Activated T-cell treated with anti-CD3 and anti-CD28 coated beads for 24 hours (primary cell): ENCODE measurements at places on chromosomes 3 and 15.

DNA sequence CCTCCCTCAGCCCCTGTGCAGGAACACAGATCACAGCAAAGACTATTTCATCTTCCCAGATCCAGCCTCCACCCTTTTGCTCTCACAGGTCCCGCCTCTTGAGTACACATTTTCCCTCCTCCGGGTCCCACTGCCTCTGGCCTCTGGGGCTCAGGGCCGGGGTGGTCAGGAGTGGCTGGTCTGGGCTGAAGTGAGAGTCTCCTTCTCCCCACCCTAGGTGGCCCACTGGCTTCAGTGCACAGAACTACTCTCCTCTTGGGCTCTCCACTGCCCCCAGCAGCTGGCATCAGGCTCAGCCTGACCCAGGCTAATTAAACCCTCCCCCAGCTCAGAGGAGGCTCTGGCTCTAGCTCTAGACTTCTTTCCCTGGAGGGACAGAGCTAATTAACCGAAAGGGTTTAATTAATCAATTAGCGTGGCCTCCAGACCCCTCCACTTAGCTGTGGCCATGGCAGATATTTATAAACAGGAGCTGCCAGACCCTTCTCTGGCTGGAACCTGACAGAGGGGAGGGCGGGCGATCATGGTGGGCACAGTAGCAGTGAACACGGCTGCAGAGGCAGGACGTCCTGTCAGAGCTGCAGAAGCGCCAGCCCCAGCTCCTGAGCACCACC lies 15.1 kb downstream of the DUSP7 start:
- no peak for DNase-seq

- no peak for DNase-seq
These were observed 654.6 kb downstream of the MECOM start for GRCh38 chr3:169008776-169009358.

DNA sequence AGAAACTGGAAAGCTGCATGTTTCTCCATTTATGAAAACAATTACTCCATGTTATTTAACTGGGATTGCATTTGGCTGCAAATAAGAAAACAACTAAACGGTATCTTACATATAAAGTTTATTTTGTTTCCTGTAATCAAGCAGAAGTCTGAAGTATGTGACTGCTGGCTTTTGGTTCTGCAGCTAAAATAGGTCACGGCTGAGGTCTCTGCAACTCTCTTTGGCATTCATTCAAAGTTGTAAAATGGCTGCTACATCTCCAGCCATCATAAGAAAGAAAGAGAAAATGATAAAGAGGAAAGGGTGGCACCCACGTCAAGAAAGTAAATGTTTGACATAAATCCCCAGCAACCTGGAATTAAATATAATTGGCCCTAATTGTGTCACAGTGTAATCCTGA lies 406.1 kb downstream of the TBC1D5 start:
- no peak for DNase-seq

- no peak for DNase-seq
These were observed 4.3 kb downstream of the MECOM start for GRCh38 chr3:169659096-169659819.

- no peak for DNase-seq
These were observed 6.1 kb downstream of the EPB42 start for GRCh38 chr15:43214592-43215295.

DNA sequence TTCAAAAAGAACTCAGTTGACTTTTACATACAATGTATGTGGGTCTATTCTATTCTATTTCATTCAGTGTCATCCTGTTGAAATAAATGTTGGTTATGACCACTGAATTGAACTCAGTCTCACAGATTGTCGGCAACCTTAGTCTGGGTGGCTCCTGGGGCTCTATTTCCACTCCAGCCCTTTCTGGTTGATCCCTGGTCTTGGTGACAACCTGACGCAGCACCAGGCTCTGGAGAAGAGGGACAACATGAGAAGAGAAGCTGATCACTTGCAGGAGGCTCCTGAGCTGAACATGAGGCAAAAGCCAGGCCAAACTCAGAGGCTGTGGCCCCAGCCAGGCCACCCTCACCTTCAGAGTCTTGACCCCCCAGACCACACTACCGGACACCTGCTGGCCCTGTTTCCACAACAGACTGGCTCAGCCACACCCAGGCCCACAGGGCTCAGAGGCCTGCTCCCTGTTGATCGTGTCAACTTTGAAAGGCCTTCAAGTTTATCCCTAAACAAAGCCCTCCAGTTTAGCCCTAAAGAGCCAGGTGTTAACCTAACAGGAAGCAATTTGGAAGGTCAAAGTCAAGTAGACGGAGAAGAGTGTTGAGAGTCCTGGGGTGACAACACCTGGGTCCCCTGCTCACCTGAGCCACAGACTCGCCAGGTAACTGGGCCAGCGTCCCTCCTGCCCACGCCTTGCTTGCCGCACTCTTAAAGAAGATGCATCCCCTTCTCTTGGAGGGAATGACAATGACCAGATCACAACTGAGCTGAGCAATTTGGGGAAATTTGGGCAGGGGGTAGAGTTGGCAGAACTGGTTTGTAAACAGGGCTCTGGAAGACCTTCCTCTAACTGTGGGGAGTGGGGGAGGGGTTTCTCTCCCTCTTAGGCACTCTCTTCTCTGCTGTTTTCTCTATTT lies 15.4 kb upstream of the MUC20 start:
- DNase-seq, result no peak

DNA sequence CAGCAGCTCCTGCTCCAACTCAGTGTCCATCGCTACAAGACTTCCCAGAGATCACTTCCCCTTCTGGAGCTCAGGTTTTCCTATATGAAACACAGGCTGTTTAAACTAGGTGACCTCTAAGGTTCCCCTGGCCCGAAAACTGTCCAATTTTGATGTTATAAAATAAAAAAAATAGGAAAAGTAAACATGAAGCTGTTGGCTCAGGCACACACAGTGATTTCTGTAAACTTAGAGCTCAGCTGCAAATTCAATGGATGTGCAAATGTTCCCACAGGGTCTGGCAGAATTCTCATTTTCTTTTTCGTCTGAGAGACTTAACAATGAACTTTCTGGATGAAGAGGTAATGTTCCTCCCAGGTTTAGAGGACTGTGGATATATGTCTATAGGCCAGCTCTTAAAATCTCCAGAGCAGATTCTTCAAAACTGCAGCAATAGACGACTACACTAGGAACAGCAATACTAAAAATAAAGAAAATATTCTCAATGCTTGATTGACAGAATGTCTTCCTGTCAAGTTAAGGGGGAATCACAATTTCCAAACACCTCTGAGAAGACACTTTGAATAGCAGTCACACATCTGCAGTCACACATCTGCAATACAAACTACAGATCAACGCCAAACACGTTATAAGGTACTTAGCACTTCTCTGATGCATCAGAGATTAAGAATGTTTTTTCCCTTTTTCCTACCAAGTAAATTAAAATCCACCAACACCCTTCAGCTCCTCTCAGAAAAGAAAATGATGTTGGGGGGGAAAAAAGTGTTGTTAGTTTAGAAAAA lies 2.8 kb downstream of the NUP210 start:
- DNase-seq, result no peak

- no peak for DNase-seq
These were observed 144.5 kb downstream of the FBLN2 start for GRCh38 chr3:13693441-13693840.

DNA sequence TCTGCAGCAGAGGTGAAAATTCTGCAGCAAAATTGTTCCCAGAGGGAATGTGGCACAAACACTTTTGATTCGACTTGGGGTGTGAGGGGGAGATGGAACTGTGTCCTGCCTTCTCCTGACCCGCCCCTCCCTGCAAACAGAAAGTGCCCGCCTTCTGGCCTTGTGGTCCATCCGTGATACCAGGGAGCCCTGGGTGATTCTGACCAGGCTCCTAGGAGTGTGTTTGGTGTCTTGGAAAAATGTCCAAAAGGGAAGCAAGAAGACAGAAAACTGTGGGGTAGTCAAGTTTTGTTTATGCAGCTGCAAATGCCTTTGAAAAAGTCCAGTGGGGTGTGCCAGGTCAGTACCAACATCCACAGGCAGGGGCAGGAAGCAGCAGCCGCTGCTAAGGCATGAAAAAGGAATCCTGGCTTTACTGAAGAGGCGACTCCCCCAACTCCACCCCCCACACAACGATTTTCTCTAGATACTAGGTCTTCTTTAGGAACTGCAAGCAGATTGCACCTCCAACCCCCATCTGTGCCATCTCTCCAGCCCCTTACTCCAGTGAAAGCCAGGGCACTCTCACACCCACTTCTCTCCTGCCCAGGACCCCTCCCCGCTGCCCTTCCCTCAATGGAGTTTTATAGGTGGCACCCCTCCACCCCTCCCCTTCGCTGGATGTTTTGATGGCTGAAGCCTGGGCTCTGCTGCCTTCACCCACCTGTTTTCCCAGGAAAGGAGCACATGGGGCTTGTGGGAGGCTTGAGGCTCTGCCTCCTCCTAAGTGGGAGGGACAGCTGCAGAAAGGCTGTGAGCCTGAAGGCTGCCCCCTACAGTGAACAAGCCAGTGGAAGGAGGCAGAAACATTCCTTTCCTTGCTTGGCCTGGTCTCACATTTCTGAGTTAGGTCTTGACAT lies 82.4 kb upstream of the HERC1 start:
- DNase-seq, result no peak

- DNase-seq, result no peak
These were observed 617.0 kb upstream of the CBLB start for GRCh38 chr3:106485802-106486201.

GRCh38 chr15:68503791-68504680 lies 72.1 kb upstream of the ITGA11 start:
- no peak for DNase-seq

- no peak for DNase-seq
These were observed at the start of gene EFCC1 for GRCh38 chr3:129001101-129001805. TSS of gene EFCC1 (plus strand) at chr3:129001304. CDS start at chr3:129001629, 325 bp downstream.

GRCh38 chr15:70401709-70402108 lies 304.0 kb upstream of the TLE3 start:
- DNase-seq, result no peak

DNA sequence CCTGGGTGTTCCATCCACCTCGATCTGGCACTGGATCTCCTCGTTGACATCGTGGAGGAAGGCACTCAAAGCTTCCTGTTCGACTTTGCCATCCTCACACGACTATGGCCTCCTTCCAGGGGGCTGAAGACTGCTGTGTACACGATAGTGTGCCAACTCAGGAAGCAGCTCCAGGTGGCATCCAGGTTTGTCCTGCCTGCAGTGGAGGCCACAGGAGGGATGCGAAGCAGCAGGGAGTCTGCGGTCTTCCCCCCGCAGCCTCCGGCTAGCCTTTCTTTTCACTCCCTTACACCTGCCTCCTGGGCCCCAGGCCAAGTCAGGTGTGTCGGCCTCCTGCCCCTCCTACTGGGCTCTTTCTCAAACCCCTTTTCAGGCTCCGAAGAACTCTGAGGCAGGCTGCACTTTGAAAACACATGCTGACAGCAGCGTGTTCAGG lies 32.2 kb downstream of the SYNM start:
- no peak for DNase-seq

DNA sequence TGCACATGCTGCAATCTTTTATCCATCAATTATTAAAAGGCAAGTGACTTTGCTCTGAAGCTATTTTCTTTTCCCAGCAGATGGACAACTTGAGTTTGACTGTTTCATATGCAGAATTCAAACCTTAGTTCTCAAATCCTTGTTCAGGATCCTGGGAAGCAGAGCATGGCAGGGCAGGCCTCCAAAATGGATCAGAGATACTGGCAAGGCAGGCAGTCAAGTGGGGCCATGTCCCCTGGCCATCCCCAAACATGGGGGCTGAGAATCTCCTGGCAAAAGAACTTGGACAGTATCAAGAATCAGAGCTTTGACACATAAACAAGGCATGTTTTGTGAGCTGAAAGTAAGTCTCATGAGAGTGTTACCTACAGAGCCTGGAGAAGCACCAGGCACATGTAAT lies 122.9 kb upstream of the CTNNB1 start:
- DNase-seq, result no peak

DNA sequence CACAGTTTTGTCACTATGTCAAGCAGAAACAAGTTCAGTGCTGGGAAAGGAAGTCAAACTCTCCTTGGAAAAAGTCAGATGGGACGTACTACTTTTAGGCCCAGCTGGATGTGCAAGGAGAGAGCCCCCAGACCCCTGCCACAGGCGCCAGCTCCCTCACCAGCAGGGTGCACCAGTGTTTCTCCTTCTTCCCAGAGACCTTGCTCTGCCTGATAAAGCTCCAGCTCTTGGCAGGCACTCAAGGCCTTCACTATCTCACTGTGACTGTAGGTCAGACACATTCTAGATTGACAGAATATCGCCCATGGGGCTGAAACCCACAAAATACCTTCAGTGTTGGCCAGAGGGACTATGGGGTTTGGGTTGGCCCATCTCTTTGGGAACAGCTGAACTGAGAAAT lies 54.8 kb upstream of the CHRNB4 start:
- no peak for DNase-seq

DNA sequence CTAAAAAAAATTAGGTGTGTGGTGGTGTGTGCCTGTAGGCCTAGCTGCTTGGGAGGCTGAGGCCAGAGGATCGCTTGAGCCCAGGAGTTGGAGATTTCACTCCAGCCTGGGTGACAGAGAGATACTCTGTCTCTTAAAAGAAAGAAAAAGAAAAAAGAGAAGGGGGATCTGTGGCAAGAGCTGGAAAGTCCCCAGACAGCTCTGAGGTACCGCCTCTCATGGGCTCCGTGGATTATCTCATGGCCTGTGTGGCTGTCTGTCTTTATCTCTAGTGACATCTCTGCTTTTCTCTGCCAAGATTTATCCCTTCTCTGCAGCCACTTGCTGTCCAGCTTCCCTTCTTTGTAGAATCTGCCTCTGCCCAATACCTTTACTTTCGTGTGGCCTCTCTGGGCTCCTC lies 5.7 kb downstream of the EXOSC7 start:
- DNase-seq, result no peak

DNA sequence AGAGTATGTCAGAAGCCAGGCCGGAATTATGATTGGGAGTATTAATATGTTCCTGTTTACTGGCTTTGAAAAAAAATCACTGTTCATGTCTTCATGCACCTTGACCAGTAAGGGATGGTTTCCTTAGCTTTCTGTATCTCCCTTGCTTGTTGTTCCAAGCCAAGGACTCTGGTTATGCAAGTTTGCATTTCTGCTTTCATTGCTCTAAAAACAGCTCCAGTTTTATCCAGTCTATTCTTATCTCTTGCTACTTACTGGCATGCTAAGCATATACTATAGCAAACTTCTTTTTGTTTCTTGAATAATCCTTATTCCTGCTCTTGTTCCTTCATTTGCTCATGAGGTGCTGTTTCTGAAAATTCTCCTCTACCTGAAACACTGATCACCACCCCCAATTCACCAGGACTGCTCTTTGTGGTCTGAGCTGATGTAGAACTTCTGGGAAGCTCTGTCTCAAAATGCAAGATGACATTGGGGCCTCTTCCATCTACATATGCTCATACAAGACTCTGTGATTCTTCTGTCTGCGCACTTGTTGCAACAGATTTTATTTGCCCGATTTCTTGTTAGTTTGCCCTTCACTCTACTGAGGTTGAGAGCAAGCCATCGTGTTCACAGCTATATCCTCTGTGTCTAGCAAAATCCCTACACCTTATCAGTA lies 173.0 kb downstream of the EBLN2 start:
- no peak for DNase-seq

- DNase-seq, result no peak
These were observed 56.8 kb downstream of the ZNF148 start for GRCh38 chr3:125318167-125318865.

DNA sequence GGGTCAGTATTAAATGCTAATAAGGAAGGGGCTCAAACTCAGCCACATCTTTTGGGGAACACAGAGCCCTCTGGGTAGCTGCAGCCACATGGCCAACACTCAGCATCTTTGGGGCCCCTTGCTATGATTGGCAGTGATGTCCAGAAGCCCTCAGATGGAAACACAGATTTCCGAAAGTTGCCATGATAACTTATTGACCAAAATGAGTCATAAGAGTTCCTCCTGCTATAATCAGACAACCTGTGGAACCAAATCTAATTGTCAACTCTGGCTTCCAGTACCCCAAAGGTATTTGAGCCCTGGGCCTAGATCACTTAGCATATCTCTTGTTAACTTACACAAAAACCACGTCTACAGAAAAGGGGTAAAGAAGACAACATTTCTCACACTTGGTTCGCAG lies 392.2 kb downstream of the KCNH8 start:
- DNase-seq, result no peak
